Natural killer cell treated with Interleukin-12 subunit alpha and Interleukin-12 subunit beta and Interleukin-15 and Interleukin-18, amount 100 ng/mL, for 72 hours (primary cell): ENCODE measurements at places on chromosomes 4 and X.

DNA sequence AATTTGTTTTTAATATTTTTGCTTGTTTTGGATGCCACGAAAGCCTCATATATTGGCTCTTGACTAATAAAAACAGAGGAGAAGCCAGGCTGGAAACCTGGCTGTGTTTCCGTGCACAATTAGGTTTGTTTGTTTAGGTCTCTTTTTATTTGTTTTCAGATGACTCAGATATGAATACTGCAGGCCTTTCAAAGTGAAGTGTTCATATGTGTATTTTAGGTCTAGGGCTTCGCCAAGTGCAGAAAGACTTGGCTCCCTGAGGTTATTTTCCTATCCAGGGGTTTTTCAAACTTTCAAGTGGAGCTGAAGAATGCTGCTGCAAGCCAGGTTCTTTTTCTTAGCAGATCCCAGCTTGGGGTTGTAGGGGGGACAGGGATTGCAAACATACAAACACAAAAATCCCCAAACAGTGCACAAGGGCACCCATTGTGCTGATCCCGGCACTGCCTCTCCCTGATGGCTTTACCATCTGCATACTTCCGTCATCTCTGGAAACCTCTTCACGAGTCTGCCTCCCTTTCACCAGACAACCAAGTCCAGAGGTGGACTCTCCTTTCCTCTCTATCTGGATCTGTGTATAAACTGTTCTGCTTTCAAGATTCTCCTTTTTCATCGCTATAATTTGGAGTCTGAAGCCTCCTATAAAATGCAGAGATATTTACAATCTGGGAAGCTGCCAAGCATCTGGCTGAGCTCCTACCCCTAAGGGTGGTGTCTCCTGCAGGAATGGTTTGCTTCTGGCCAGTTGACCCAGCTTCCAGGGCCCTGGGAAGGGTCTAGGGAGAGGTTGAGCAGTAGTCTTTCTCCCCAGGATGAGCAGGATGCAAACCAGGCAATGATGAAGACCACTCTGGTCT, 108.6 kb downstream of the SMIM20 start:
- no peak for DNase-seq

DNA sequence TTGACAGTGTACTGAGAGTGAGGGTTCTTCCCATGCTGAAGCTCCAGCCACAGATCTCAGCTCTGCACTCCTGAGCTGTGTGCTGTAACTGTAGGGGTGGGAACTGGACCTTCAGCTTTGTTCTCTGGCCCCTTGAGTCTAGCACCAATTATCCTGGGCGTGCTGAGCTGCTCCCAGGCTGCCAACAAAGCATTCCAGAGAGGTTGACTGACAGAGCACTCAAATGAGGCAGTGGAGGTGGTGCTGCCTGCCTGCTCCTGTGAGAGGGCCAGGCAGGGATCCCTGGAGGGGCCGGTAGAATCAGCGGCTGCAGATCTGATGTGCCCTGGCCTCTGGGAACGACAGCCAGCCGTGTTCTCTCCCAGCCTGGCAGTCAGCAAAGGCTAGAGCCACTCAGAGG, 375.7 kb upstream of the AADAT start:
- DNase-seq: no peak

DNA sequence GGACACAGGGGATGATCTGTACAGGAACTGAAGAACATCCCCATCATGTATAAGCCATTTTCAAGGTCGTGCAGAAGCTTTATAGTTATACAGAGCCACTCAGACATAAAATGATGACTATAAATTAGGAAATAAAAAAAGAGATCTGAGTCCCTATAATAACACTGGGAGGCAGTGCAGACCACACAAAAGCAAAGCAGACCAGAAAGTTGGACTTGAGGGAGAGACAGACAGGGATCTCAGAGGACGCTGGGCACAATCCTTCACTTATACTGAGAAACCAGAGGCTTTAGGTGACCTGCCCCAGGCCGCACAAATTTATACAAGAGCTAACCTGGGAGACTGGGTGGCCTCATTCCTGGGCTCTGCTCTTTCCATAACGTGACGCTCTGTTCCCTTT, 70.5 kb downstream of the HADH start:
- DNase-seq: no peak

DNA sequence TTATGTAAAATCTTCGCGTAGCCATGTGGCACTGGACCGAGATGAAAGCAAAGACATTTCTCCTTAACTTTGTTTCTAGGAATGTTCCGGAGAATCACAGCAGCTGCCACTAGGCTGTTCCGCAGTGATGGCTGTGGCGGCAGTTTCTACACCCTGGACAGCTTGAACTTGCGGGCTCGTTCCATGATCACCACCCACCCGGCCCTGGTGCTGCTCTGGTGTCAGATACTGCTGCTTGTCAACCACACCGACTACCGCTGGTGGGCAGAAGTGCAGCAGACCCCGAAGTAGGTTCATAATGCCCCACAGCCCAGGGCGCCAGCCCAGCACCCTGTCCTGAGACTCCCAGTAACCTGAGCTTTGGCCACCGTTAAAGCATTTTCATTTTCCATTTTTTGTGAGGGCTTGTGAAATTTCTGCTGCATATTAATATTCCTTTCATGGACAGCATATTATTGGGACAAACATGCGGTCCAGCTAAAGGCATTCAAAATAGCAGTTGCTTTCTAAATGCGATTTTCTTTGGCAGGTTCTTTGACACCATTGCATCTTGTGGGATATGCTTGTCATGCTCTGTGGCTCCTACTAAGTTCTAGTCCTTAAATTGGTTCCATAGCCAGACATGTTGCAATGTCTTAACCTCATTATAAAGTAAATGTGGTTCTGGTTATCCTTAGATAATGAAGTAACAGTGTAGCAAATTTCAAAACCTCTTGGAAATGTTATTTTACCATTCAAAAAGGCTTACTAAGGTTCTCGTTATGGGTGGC, 49.1 kb upstream of the MSANTD1 start:
- no peak for DNase-seq

DNA sequence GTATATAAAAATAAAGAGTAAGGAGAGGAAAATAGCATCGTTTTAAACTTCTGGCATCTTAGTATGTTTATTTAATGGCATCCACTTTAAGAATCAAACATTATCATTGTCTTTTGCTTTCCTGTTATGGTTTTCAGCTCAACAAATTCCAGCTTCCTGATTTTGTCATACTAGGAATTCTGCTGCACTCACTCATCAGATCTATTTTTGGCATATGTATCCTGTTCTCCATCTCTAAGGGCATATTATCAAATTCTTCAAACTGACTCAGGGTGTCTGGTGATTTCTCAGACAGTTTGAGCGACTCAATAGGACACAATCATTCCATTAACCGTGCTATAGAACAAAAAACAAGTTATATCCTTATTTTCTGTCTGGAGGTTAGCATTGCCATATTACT, 248.5 kb upstream of the DIAPH2 start:
- DNase-seq: no peak
